Dermis microvascular lymphatic vessel endothelial cell (primary cell): ENCODE measurements at places on chromosomes 2 and 18.

- no peak for DNase-seq
These were observed 24.8 kb downstream of the DDX1 start for GRCh38 chr2:15616429-15616828.

DNA sequence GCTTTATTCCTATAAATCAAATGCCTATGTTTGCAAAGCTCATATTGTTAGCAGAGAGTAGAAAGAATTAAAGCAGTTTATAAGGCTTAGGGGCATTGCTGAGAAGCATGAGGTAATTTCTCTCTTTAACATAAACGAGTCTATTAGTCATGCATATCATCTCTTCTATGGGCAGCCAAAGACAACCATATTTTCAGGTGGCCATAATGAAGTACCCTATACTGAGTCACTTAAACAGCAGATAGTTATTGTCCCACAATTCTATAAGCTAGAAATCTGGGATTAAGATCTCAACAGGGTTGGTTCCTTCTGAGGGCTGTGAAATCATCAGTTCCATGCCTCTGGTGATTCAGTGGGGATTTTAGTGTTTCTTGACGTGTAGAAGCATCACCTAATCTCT is 277.5 kb downstream of the NR4A2 start:
- DNase-seq, result no peak

DNA sequence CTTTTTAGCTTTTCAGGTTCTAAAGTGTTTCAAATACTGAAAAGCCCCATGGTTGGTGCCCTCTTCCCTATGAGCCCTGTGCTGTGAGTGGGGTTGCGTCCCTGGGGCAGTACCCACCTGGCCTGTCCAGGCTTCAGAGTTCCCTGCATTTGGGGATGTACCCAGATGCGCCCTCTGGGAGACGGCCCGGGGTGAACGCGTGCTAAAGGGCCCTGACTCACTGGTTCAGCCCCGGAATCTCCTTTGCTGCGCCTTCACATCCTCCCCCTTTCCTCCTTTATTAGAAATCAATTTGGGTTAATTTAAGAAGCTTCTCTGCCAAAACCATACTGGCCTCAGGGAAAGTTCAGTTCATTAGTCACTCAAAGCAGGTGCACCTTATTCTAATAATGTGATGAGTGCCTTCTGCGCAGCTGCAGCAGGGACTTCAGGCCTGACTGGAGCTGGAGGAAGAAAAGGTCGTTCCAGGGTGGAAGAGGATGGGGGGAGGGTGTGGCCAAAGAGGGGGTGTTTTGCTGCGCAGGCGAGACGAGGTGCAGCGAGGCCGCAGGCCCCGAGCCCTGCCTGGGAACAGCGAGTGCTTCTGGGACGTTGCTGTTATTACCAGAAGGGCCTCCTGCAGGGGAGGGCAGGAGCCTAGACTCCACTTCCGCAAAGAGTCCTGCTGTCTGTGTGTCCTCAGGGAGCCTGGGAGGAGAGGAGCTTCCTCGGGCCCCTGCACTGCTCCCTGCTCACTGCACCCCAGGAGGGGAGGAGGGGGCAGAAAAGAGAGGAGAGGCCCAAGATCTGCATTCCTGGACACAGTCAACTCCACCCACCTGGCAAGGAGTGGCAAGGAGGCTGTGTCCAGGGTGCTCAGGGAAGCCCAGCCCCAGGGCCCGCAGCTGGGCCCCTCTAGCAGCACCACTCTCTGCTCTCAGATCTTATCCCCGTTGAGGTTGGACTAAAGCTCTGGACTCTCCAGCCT is 223.2 kb upstream of the PXDN start:
- no peak for DNase-seq

GRCh38 chr18:61432590-61432989 is 99.4 kb downstream of the CDH20 start:
- no peak for DNase-seq

DNA sequence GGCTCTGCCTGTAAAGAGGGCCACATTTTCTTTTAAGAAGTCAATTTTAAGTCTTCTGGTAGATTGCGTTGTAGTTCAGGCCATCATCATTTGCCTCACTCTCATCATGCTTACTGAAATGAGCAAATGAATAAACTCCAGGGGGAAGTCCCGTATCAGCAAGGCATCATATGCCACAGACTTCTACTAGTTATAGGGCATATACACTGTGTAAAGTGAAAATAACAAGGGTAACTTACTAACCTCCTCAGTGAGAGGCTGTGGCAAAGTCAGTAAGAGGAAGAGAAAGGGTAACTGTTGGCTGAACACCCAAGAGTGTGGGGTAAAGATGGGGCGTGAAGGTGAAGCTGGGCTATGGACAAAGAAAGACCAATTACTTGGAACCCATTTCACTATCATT is 456.2 kb downstream of the SPAG16 start:
- no peak for DNase-seq

- no peak for DNase-seq
These were observed 177.8 kb downstream of the GBX2 start for GRCh38 chr2:235990344-235990743.

DNA sequence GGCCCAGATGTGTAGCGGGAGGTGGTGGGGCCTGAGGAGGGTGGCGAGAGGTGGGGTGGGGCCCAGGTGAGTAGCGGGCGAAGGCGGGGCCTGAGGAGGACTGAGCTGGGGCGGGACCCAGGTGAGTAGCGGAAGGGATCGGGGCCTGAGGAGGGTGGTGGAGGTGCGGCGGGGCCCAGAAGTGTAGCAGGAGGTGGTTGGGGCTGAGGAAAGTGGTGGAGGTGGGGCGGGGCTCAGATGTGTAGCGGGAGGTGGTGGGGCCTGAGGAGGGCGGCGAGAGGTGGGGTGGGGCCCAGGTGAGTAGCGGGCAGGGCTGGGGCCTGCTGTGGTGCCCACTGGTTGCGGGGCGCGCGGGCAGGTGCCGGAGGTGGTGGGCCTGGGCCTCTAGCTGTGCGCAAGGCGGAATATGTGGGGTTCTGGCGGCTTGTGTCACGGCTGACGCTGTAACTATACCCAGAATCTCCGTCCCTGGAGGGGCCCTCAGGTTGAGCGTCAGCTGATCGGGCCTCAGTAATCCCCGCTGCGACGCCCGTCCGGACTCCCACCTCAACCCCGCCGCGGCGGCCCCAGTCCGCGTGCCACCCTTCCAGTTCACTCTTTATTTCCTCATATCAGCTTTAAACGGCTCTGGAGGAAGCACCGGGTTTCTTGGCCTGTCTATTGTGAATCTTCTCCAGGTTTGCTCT is 866 bp upstream of the SF3B6 start:
- no peak for DNase-seq
